ENCODE measurements at places on chromosomes 3 and 15.
A peak's percentile ranks its signal among the peaks of the same experiment; 100 is the strongest.

GRCh38 chr3:120506076-120506827 is 55.5 kb upstream of the FSTL1 start:
- DNase-seq, result no peak

GRCh38 chr15:99307735-99308134 is 56.5 kb downstream of the LRRC28 start:
- no peak for DNase-seq

- DNase-seq, result no peak
Observed at GRCh38 chr3:115525731-115526130, 97.6 kb upstream of the GAP43 start.

DNA sequence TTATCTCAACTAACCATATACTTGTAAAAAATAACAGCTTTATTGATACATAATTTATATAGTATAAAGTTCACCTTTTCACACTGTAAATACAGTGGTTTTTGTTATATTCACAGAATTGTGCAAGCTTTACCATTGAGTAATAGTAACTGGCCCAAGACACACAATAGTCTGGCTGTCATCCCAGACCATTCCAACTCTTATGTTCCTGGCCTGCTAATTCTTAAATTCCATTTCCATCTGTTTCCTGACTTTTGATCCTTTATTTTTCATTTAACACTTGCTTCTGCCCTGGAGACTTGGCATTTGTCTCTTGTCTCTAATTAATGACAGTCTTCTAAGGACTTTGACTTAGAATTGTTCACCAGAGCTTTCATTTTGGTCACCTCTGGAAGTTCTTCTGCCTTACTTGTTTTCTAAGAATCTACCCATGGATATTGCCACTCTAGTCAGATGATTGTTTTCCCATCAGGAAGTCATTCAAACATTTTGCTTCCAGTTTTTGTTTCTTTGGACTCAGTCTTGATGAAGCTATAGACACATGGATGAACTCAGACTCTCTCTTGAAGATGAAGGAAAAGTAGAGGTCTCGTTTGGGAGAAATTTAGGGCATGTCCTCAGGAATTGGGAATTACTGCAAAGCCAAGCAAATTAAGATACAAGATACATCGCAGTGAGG is 27.2 kb upstream of the PLSCR4 start:
- DNase-seq, result no peak

- no peak for DNase-seq
Observed at GRCh38 chr15:94086341-94086740, 145.0 kb upstream of the MCTP2 start.

DNA sequence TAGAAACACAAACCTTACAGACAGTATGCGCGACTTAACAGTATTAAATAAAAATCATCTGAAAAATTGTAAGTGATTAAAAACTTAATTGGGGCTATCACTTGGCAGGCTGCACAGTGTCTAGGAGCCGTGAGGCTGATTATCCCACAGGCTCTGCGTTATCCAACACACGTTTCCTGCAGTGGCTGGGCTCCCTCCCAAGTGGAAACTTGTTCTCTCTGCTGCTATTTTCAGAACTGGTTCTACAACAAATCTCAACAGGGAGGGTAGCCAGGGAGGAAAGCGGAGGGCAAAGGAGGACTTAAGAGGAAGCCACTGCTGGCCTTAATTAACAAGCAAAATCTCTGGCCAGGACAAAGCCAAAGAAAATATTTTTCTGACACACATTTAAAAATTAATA is 555.2 kb downstream of the MAGI1 start:
- no peak for DNase-seq

DNA sequence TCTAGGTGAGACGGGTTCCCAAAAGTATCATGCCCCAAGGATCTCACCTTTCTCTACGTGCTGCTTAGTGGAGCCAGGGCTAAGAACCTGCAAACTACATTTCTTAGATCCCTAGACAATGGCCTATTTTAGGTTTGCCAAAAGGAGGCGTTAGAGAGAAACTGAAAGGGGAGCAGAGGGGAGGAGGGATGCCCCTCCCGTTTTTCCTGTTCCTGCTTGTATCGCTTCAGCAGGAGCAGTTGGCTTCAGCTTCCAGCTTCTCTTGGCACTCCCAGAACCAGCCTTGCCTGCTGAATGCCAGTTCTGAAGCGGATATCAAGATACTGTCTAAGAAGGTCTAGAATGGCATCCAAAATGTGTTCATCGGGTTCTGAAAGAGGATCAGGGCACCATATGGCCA is 58.4 kb upstream of the ABHD17C start:
- DNase-seq, result no peak

- no peak for DNase-seq
Observed at GRCh38 chr15:45254405-45254804, 2.4 kb downstream of the SLC28A2 start.

DNA sequence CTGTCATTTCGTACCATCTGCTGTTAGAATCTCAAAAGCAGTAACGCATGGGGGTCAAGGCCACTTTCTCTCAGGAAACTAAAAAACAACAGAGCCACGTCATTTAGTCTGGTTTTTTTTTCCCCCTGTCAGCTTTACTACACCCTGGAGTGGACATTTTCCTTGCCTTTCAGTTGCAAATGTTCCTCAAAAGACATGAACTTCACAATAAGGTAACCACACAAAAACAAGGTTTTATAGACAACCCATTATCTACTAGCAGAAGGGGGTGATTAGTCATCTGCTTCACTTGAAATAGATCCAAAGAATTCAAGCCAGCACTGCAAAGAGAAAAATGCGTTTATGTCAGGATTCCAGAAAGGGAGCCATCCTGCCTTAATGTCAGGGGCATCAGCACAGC is 171.8 kb upstream of the CDIN1 start:
- DNase-seq, result no peak

DNA sequence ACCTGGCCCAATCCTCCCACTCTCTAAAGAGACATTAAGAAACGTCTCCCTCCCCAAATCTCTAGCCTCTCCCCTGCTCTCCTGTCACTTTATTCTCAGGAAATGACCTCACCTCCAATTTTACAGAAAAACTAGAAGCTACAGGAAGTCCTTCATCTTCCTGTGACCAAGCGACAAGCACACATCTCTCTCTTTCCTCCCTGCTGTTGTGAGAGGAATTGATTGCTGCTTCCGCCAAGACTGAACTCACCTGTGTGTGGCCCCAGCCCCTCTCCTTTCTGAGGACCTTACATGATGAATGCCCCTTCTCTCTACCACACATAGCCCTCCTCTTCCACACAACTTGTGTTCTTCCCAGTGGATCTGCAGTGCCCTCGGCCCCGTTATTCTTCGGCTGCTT is 18.2 kb downstream of the DNAJB8 start:
- DNase-seq, result no peak

DNA sequence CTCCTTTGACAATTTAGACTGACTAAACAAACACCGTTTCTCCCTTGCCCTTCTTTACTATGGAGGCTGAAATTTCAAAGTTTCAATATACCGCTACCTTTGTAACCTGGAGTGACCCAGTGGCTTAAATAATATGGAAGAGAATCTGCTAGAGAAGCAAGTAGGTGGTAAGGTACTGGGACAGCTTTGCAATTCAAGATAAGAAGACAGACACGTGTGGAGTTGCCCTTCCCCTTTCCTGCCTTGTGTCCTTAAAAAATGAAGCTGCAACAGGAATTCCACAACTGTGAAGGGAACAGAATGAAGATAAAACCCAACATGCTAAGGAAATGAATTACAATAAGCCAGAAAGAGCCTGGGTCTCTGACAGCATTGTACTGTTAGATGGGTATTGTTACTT is 26.4 kb downstream of the CBLB start:
- no peak for DNase-seq

GRCh38 chr3:36762918-36763849 is 1.2 kb downstream of the DCLK3 start:
- DNase-seq, result no peak

GRCh38 chr3:169822983-169823382 is 10.3 kb upstream of the LRRC34 start:
- no peak for DNase-seq

GRCh38 chr15:66293419-66294156 is at the start of gene DIS3L:
TSS of gene DIS3L (plus strand) at chr15:66293568. CDS start at chr15:66293597, 29 bp downstream.
- DNase-seq, result no peak

- peak; percentile 80 for DNase-seq
Observed at GRCh38 chr15:65409036-65409631, 13.6 kb downstream of the IGDCC4 start.

GRCh38 chr3:108662142-108662738 is 72.7 kb downstream of the DZIP3 start:
- peak; percentile 6 for DNase-seq

- DNase-seq, result no peak
Observed at GRCh38 chr3:71728632-71729342, 3.6 kb upstream of the EIF4E3 start.

GRCh38 chr3:3191675-3192285 is 12.3 kb upstream of the CRBN start:
- no peak for DNase-seq

- DNase-seq, result no peak
Observed at GRCh38 chr3:72113564-72113963, 328.6 kb upstream of the PROK2 start.

DNA sequence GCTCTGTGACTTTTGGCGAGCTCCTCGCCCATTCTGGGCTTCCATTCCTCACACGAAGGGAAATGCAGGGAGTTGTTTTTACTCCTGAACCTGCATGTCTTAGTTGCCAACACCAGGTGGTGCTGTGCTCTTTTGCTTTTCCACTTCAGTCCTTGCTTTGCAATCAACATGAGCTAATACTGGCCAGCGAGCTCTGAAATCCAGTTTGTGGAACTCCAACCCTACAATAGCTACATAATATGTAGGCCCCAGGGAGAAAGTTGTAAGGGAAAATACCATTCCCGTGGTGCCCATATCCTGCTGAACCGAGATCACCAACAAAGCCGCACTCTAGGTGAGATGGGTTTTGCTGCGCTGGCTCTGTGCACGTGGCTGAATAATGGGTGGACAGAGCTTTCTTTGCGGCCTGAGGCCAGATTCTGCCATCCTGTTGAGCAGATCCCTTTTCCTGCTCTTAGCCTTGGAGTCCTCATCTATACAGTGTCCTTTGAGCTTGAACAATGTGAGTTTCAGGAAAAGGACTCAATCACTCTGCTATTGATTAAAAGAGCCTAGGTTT is 25.0 kb downstream of the LSM3 start:
- DNase-seq, result peak; percentile 51

DNA sequence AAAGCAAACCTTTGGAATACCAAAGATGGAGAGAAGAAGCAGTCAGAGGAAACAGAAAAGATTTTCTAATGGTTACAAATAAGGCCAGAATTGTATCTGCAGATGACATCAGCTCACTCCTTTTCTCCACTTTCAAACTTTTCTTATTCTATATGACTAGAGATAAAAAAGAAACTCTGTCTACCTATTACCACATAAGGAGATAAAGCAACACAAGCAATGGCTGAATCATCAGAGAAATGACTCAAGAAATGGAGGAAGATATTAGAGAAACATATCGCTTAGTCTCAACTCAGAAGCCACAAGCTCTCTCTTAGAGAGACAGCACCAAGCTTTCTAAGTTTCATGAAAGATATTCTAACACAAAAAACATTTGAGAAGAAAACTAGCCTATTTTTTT is 784.0 kb downstream of the ZPLD1 start:
- DNase-seq, result no peak

DNA sequence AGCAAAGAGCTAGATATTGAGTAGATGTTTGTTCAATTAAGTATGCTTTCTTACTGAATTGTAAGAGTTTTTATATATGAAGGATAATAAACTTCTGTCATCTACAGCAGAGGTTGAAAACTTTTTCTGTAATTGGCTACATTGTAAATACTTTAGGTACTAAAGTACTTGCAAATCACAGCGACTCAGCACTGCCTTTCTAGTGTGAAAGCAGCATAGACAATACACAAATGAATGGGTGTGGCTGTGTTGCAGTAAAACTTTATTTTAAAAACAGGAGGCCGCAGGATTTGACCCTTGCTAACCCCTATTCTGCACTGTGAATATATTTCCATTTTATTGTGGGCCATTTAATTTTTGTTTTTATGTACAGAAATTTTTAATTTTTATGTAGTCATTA is 104.3 kb upstream of the TMC3 start:
- no peak for DNase-seq

- no peak for DNase-seq
Observed at GRCh38 chr15:31465083-31465955, 138.7 kb downstream of the KLF13 start.

DNA sequence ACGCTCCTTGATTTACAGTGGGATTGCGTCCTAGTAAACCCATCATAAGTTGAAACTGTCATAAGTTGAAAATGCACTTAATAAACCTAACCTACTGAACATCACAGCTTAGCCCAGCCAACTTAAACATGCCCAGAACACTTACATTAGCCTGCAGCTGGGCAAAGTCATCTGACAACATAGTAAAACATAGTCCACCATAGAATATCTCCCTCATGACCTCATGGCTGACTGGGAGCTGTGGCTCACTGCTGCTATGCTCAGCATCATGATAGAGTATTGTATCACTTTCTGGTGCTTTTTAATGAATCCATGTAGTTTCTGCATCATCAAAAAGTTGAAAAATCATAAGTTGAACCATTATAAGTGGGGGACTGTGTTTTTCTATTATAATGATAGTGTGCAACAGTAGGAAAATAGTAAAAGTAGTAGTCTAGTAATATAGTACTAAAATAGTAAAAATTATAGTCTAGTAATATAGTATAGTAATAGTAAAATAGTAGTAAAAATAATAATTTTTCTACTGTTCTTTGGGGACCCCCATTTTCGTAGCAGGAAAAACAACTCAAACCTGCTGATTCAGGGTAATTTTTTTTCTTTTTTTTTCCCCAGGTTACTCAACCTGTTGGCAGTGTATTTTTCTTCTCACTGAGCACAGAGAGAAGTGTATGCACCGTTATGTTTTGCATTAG is 233.5 kb downstream of the MYRIP start:
- no peak for DNase-seq

DNA sequence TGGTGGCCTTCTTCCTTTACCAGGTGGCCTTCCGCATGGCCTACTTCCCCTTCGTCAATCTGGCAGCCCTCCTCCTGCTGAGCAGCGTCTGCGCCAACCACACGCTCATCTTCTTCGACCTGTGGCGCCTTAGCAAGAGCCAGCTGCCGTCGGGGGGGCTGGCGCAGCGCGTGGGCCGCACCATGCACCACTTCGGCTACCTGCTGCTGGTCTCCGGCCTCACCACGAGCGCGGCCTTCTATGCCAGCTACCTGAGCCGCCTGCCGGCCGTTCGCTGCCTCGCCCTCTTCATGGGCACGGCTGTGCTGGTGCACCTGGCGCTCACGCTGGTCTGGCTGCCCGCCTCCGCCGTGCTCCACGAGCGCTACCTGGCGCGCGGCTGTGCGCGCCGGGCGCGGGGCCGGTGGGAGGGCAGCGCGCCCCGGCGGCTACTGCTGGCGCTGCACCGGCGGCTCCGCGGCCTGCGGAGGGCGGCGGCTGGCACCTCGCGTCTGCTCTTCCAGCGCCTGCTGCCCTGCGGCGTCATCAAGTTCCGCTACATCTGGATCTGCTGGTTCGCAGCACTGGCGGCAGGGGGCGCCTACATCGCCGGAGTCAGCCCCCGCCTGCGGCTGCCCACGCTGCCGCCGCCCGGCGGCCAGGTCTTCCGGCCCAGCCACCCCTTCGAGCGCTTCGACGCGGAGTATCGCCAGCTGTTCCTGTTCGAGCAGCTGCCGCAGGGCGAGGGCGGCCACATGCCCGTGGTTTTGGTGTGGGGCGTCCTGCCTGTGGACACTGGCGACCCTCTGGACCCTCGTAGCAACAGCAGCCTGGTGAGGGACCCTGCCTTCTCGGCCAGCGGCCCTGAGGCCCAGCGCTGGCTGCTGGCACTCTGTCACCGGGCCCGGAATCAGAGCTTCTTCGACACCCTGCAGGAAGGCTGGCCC is 9.9 kb downstream of the DISP2 start:
- DNase-seq, result peak; percentile 95

GRCh38 chr15:65870889-65871533 is 1.7 kb downstream of the RAB11A start:
- no peak for DNase-seq

All from H54 (cell line).